Stimulated activated CD8-positive, alpha-beta memory T cell treated with anti-CD3 and anti-CD28 coated beads, Interleukin-7, amount 100 ng/mL, for 4 hours (primary cell): ENCODE measurements at places on chromosomes 1 and 21.

- no peak for DNase-seq
Observed at GRCh38 chr21:46158666-46159300, 3.4 kb upstream of the FTCD start.

DNA sequence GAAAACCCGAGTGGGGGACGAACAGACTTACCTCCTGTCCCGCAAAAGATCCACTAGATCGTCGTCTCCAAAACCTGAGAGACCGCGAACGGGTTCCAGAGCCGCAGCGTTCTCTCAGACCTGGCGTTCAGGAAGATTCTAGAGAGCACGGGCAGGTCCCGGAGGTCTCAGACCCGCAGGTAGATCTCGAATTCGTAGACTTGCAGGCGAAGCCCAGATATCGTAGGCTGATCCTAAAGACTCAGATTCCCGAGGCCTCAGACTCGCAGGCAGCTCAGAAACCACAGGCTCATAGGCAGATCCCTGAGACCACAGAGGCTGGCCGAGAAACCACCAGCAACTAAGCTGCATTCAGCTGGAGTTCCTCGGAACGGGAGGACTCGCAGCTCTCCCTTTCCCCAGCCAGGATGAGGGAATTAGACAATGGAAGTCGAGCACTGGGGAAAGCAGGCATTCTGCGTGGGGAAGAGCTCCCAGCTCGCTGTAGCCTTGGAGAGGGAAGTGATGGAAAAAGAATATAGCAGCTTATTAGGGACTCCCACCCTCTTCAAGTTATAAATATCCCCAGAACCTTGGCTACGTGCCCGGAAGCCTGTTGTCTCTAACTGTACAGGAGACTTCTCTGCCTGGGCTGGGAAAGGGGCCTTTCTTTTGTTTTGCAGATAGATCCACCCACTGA, at the start of gene ZNF436:
TSS of gene ZNF436 (minus strand) at position 502 of the 679 bp plus-strand sequence. CDS start 1,831 bp downstream, outside the sequence.
- DNase-seq: no peak

GRCh38 chr1:248009681-248010080, 3.8 kb upstream of the OR2L5 start:
- DNase-seq: no peak

DNA sequence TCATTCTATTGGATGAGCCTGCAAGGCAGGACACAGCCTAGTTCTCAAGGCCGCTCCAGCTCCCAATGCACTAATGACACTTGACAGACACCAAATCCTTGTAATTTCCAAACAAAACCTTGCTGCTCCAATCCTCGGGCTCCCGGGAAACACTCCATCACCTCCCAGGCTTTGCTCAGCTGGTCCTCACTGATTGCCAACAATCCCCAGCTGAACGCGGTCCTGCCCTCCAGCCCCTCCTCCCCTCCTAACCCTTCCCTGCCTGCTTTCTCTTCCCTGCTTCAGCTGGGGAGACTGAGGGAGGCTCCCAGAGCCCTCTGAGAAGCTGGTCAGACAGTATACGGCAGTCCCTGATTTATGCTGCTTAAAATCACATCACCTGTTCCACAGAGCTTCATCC, 114.4 kb upstream of the TNR start:
- no peak for DNase-seq

DNA sequence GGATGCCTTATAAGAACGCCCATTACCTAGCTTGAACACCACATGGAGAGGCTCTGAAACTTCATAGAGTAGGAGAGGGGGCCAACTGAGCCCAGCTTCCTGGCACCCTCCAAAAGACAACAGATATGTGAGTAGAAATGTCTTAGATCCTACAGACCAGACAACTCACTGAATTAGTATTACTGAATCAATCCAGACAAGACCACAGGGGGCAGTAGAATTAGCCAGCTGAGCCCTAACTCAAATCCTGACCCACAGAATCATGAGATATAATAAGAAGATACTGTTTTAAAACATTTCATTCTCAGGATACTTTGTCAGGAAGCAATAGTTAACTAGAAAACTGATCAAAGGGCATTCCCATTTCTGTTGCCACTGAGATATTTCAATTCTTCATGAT, 45.8 kb upstream of the C1orf21 start:
- no peak for DNase-seq

DNA sequence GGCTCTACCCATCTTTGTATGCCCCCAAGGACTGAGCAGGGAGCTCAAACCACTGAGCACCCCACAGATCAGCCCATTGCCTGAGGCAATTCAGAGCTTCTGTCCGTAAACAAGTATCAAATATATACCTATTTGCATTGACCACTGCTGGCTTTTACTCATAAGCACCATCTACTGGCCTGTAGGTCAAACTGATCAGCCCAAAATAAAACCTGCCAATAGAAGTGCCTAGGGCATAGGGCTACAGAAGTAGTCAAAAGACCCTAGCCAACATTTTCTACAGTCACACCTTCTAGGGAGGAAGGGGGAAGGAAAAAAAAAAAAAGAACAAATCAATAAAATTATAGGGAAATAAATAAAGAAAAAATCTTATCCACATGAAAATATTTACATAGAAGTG, 5.3 kb upstream of the LCE3D start:
- DNase-seq: no peak

DNA sequence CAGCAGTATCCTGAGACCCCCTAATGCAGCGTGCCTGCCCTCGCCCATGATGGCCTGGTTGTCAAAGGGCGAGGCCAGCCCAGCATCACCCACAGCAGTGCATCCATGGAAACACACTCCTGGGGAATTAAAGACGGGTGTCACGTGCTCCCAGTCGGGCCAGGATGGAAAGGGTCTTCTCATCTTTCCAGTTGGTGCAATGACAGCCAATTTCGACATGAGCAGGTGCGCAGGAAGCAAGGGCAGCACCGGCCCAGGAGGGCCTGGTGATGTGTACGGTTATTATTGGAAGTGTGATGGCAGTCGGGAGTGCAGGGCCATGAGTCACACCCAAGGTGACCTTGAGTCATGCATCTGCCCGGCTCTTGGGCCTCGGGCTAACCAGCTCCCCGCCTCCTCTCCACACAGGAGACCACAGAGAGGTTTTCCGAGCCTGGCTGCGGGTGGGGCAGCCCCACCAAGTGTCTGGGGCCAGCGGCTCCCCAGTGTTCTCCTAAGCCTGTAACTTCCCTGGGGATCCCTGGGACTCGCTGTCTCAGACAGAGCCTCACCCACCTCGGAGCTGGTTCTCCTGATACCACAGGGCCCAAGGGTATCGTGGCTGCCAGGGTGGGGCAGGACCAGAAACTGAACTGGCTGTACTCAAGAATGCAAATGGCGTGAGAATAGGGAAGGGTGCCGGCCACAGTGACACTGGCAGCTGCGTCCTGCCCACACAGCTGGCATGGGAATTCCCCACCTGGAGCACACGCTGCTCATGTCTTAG, 119.8 kb downstream of the SIK1 start:
- DNase-seq: no peak

DNA sequence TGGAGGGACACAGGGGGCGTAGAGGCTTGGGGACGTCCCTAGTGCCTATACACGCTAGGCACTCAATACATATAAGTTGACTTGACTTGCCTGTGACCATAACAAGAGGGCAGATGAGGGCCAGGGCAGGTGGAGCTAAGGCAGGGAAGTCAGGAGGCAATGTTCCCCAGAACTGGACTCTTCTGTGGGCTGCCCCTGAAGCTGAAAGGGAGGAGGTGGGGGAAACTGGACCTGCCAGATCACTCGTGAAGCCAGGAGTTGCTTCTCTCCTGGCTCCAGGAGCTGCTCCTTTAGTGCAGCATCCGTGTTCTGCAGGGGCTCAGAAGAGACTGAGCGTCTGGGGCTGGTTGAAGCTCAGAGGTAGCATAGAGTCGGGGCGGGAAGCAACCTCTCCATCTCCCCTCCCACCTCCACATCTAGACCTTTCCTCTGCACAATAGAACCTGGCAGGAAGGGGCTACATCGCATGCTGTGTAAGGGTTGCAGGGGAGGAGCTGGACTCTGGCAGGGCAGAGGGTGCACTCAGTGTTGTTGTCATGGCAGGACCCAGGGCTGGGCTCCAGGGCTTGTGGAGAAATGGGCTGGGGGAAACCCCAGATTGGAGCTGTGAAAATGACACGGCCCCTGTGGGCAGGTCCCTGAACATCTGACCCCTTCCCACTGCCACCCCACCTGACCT, 2.9 kb upstream of the SEMA4A start:
- DNase-seq: no peak

DNA sequence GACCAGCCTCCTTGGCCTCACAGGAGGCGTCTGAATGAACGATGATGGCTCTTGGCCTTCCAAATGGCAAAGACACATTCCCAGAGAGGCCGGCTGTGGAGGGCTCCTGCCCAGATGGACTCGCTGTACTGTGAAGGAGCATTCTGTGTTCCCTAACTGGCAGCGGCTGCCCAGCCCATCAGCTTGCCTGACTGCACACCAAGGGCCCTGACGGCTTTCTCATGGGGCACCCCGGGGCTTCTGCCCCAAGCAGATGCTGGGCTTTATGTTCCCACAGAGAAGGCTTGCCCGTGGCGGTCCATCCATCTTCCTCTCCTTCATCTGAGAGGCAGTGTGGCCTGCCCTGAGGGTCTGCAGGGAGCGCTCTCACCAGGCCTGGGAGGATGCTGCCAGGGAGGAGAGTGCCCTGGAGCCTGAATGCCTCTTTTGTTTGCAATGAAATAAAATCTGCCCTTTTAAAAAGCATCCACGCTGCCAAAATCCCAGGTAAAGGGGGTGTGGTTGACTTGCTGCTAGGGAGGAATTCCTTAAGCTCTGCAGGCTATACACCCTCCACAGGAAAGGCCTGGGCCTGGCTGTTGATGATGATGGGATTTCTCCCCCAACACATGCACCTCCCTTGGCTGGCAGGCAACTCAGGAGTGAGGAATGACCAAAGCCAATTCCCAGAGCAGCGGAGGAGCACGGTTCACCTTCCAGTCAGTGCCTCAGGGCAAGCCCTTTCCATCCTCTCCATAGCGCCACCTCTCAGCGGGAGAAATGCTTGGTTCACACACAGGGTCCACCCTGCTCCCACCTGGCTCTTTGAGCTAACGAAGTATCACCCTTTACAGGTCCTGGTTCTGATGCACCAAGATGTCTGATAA, 84.6 kb upstream of the SSX2IP start:
- no peak for DNase-seq

DNA sequence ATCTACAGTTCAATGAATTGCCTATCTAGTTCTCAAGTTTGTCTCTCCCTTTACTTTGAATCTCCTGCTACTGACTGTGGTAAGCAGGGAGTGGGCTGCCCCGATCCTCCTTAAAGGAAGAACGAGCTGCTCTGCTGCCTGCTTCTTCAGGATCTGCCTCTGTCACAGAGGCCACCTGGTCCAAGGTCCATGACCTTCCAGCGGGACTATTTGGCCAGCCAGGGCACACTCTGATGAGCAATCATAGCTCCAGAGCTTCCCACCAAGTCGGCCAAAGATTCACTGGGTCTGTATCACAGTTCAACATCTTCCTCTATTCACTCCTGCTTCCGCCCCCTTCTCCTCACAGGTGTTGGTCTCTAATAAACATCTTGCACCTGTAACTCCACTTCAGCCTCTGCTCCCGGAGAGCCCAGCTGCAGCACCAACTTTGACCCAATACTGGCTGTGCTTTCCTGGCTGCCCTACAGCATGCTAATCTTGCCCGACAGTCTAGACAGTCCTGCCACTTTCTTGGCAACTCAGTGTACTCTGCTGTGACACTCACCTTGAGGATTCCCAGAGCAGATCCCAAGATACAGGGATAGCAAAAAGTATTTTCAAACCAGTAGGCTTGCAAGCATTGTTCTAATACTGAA, 16.9 kb upstream of the MAP10 start:
- DNase-seq: no peak

- no peak for DNase-seq
Observed at GRCh38 chr1:202247837-202248795, 54.5 kb downstream of the LGR6 start.

DNA sequence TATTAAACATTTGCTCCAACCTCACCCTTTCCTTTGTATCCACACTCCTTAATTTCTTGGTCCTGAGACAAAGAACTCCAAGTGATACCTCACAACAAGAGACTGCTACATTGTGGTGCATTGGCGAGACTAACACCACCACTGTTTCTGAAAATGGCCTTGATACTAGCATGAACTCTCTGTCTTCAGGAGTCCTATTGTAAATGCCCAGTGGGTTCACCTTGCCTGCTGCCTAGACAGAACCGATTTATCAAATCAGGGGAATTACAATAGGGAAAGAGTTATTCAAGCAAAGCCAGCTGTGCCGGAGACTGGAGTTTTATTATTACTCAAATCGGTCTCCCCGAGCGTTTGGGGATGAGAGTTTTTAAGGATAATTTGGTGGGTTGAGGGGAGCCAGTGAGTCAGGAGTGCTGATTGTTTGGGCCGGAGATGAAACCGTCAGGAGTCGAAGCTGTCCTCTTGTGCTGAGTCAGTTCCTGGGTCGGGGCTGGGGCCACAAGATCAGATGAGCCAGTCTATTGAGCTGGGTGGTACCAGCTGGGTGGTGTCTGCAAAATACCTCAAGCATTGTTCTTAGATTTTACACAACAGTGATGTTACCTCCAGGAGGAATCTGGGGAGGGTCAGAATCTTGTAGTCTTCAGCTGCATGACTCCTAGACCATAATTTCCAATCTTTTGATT, 83.1 kb downstream of the DESI2 start:
- DNase-seq: no peak

- no peak for DNase-seq
Observed at GRCh38 chr1:35622510-35623178, 18.7 kb downstream of the PSMB2 start.

- DNase-seq: no peak
Observed at GRCh38 chr21:33025489-33026442, at the start of gene OLIG2. TSS of gene OLIG2 (plus strand) at chr21:33025935. CDS start at chr21:33026863, 928 bp downstream.

- no peak for DNase-seq
Observed at GRCh38 chr1:162329826-162330225, 46.8 kb downstream of the SPATA46 start.

GRCh38 chr21:34695434-34695833, 26.6 kb downstream of the CLIC6 start:
- no peak for DNase-seq

DNA sequence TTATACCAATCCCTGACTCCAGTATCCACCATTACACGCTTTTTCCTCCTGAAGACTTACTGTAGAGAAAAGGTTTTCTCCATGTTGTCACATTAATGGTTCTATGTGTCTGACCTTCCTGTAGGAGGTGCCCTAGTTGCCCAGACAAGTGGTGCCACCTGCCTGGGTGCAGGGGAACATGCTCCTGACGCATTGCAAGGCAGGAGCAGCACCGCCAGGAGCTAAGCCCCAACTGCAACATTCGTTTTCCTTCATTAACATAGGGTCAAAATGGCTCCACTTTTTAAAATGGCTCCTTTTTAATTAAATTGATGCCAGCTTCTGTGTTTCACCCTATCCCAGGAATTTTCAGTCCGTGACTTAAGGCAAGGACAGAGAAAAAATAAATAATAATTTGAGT, 220.1 kb upstream of the SAMSN1 start:
- DNase-seq: no peak

GRCh38 chr1:2316451-2316961, 74.8 kb downstream of the MORN1 start:
- no peak for DNase-seq

- DNase-seq: no peak
Observed at GRCh38 chr1:42753070-42753469, 13.0 kb upstream of the CLDN19 start.

DNA sequence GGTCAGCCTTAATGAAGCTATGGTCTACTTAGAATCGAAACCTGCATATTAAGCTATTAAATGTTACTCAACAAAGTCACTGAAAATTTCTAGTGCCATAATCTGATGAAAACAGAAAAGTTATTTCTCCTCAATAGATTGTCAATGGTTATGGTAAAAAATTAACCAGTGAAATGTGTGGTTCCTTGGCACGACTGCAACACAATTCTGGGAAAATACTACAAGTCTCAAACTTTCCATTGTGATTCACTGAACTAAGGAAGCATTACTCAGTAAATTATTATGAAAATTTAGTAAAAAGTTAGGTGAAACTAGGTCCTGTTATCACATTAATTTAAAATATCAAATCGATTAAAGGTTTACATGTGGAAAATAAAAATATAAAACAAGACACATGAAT, 12.8 kb upstream of the OR2T10 start:
- DNase-seq: no peak
